NCI-H2081 (cell line): ENCODE measurements at places on chromosomes 1 and 21.

GRCh38 chr1:212359794-212360479 lies 54.7 kb downstream of the PACC1 start:
- no peak for DNase-seq

GRCh38 chr1:1990222-1990621 lies 13.4 kb downstream of the CFAP74 start:
- no peak for DNase-seq

- DNase-seq, result no peak
Observed at GRCh38 chr1:28899267-28899666, 15.1 kb upstream of the EPB41 start.

GRCh38 chr1:13960375-13960987 lies 260.5 kb downstream of the PRDM2 start:
- DNase-seq, result peak; percentile 24

DNA sequence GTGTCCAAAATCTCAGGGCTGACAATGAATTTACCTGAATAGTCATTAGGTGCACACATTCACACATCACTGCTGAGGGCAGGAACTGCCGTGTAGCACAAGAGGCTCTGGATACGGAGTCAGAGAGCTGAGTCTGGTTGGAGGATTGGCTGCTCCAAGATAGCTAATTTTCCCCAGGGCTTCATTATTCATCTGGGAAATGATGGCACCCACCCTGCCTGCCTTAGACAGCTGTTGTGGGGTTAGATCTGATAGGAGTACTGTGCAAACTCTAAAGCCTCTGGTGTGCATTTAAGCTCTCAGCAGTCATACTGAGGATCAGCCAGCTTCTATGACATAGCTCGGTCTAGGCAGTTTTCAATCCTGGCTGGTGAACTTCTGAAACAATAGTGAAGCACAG lies 67.0 kb downstream of the LMX1A start:
- no peak for DNase-seq

GRCh38 chr1:92915547-92915946 lies 45.7 kb downstream of the DIPK1A start:
- DNase-seq, result no peak
